Activated CD4-positive, alpha-beta T cell treated with anti-CD3 and anti-CD28 coated beads for 36 hours (primary cell): ENCODE measurements at places on chromosomes 1 and 21. TPM values are rescaled to one million over a fixed set of nuclear protein-coding genes. Genes with fewer than 3 reads are reported as not detected.

RNF207 gene
- 15.2 TPM for total RNA-seq

DNALI1 gene
- total RNA-seq, result 0.16 TPM

GPR61 gene
- 0.34 TPM for total RNA-seq

SLC45A3 gene
- total RNA-seq, result 0.53 TPM

DNA sequence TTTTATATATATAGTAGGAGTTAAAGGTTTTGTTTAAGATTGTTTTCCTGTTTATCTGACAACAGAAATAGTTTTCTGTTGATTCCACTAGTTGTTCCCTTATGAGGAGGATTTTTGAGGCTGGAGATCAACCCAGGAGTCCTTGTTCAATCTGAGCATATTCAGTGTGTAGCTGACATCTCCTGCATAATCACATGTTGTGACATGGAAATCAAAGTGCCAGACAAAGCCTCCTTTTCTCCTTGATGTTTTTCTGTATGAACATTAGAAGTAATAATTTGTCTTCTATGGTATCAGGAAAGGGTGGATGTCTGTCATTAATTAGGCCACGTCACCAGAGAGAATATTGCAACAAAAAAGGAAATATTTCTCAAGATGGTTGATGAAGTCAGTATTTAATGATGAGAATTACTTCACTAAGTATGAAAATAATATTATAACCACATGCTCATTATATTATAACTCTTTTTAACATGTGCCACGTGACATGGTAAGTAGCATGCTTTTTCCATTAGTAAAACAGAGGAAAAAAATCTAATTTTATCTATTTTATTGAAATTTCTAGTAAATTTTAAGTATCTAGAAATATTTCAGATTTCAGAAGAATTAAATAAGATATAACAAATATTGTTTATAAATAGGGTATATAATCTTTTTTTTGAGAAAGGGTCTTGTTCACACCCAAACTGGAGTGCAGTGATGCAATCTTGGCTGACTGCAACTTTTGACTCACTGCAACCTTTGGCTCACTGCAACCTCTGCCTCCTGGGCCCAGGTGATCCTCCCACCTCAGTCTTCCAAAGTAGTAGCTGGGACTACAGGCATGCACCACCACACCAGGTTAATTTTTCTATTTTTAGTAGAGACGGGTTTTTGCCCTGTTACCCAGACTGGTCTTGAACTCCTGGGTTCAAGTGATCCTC is 223.5 kb downstream of the HMCN1 start:
- no peak for DNase-seq

DNA sequence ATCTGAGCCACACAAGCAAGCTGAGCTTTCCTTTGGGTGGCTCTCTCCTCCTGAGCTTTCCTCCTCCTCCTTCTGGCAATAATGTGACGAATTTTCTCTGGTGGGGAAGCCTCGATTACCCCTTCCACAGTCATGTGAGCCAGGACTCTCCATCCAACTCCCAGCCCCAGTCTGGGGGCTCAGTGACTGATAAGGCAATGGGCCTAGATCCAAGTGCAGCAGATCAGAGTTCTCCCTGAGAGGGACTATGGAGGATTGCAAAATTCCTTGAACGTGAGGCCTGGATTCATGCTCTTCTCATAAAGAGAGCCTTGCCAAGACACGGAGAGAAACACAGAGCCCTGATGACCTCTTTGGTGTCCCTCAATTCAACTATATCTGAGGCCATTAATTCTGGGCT is 31.3 kb upstream of the TRIM67 start:
- no peak for DNase-seq
